ENCODE measurements at places on chromosomes 7 and 10.

GRCh38 chr7:101630591-101630990 is 1.5 kb upstream of the MYL10 start:
- H3K4me1 ChIP-seq: peaks cover 12% of the 10 kb centered on the region
- no peak for DNase-seq
- H3K4me3 ChIP-seq: no peak overlapping the region
- H3K27me3 ChIP-seq: no peaks in the 10 kb centered on the region
- no peak overlapping the region for H3K27ac ChIP-seq

DNA sequence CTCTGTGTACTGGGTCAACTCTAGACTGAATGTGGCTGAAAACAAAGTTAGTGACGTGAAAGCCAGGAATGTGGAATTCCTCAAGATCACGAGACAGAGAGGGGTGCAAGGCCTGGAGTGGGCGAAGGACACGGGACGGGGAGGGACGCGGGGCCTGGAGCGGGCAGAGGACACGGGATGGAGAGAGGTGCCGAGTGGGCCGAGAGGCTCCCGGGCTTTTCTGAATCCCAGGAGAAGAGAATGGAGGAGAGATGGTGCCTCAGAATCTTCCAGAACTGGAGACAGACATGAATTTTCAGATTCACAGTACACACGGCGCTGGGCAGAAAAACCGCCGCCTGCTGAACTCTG is 50.6 kb upstream of the PRKAR1B start:
- H3K4me3 ChIP-seq: no peak overlapping the region
- H3K36me3 ChIP-seq: peaks cover 42% of the 10 kb centered on the region
- no peaks in the 10 kb centered on the region for H3K4me1 ChIP-seq
- no peak for DNase-seq

DNA sequence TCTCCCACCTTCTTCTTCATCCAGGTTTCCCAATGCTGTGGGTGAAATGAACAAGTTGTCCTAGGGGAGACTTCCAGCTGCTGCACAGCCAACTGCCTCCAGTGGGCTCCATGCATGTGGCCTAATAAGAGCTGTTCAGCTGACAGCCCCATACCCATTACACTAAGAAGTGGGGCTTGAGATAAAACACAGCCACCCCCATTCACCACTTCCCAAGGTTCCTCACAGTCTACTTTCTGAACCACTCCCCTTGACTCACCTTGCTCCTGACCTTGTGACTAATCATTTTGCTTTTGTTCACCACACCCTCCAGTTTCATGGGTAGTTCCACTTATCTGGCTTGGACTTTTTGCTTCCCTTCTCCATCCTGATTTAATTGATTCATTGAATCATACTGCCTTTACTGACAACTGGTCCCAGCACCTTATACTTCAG is 119.3 kb downstream of the CABCOCO1 start:
- no peaks in the 10 kb centered on the region for H3K36me3 ChIP-seq
- no peak for DNase-seq
- H3K27ac ChIP-seq: no peak overlapping the region
- H3K27me3 ChIP-seq: no peaks in the 10 kb centered on the region
- no peaks in the 10 kb centered on the region for H3K4me1 ChIP-seq

GRCh38 chr10:20674926-20675325 is 222.2 kb downstream of the NEBL start:
- H3K4me3 ChIP-seq: no peak overlapping the region
- H3K27me3 ChIP-seq: no peaks in the 10 kb centered on the region
- no peaks in the 10 kb centered on the region for H3K36me3 ChIP-seq
- no peaks in the 10 kb centered on the region for H3K4me1 ChIP-seq
- no peak for DNase-seq
- no peak overlapping the region for H3K27ac ChIP-seq

DNA sequence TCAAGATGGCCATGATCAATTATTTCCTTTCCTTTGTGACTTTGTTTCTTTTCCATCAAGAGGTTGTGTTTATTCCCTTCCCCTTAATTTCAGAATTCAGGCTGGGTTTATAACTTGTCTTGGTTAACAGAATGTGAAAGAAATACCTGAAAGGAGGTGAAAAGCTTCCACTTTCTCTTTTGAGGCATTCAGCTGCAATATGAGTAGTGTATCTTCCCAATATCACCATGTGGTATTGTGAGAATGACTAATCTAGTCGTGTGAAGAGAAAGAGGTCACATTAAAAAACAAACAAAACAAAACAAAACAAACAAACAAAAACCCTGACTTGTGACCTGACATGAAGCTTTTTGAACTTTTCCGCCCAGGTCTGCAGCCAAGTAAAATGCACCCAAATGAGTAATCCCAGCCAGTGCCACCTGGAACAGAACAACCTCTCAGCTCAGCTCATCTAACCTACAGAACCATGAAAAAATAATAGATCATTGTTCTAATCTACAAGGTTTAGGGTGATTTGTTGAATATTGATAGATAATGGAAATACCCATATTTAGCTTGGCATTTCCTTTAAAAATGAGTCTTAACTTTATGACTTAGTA is 70.8 kb upstream of the TEX47 start:
- no peak for DNase-seq
- no peak overlapping the region for H3K27ac ChIP-seq
- no peaks in the 10 kb centered on the region for H3K36me3 ChIP-seq
- no peak overlapping the region for H3K4me3 ChIP-seq

DNA sequence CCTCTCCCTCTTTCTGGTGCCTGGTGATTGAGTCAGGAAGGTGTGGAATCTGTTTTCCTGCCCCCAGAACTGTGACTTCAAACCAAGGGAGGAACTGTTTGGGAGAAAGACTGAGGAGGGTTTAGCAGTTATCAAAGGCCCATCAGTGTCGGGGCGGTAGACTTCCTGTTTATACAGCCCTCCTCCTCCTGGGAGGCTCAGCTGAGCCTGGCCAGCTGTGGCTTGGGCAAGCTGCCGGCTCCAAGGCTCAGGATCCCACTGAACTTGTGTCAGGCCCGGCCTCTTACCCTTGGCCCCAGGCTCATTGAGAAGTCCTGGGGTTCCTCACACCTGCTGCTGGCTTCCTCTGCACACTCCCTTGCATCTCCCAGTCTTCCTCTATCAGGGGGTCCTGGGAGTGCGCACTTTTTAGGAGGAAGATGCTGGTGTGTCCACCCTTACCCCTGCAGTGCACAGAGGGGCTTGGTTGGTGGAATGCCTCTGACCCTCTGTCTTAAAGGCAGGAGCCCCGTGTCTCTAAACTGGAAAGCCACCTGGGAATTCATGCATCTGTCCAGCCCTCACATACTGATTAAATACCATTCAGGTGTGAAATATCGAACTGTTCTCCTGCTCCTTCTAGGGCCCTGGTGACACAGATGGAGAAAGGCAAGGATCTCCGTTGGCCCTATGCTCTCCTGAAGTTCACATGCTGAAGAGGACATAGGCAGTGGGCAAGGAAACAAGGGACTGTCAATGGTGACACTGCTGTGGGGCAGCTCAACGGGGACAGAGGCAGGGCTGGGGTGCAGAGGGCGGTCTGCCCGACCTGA is 32.4 kb downstream of the CXCL12 start:
- H3K27ac ChIP-seq: no peak overlapping the region
- H3K27me3 ChIP-seq: no peaks in the 10 kb centered on the region
- H3K4me3 ChIP-seq: no peak overlapping the region

DNA sequence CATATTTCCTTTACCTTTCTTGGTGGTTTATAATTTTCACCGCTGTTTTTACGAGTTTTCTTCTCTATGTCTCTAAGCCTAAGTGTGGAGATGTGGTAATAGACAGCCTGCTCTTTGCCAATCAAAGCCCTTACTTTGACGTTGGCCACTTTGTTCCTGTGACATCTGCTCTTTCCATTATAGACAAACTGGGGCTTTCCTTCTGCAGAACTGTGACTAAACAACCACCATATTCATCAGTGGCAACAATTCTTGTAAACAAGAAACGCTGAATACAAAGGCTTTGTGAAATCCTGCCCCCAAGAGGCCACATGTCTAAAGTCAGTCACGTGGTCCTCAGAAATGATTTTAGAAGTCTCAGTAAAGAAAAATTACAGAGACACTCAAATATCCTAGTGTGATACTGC is 59.6 kb upstream of the CAPZA2 start:
- H3K4me3 ChIP-seq: no peak overlapping the region
- H3K27ac ChIP-seq: no peak overlapping the region
- peaks cover 5% of the 10 kb centered on the region for H3K4me1 ChIP-seq
- no peaks in the 10 kb centered on the region for H3K27me3 ChIP-seq
- no peak for DNase-seq

DNA sequence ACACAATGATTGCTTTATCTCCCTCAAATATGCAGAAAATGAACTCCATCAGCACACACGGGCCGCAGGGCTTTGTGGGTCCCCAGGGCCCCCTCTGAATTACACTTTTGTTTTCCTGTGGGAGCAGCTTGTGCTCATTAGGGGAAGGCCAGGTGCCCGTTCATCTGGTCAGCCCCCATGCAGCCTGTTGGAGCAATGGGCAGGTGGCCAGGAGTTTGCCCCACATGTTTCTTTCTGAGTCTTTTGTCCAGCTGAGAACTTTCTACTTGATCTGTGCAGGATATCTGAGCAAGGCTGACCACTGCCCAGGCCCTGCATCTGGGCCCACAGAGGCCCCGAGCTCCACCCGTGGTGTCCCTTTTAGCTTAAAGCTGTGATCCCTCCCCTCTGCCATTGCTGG is 105.3 kb upstream of the FAM20C start:
- H3K27me3 ChIP-seq: no peaks in the 10 kb centered on the region
- H3K4me1 ChIP-seq: peaks cover 15% of the 10 kb centered on the region
- no peak overlapping the region for H3K4me3 ChIP-seq

Measured in H1 (cell line).